ENCODE measurements at places on chromosomes 3 and 15. TPM values are rescaled to one million over a fixed set of nuclear protein-coding genes. Genes with fewer than 3 reads are reported as not detected.

DNA sequence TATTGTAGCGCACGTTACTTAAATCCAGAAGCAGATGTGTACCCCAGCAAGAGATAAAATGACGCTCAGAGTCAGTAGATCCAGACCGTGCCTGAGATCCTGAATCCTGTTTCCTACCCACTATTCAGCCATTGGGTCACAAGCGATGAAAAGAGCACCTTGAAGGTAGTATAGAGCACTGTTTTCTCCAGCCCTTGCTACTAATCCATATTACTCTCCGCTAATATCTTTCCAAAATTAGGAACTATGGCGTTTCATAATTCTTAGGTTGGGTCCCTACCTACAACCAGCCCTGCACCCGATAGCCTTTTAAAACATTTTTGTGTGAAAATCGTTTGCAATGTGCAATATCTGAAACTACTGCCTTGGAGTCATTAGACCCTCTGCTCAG lies 596 bp downstream of the BTD start:
- no peak for DNase-seq

- DNase-seq: peak; percentile 63
Observed at GRCh38 chr3:115040673-115041286, 106.3 kb downstream of the ZBTB20 start.

DNA sequence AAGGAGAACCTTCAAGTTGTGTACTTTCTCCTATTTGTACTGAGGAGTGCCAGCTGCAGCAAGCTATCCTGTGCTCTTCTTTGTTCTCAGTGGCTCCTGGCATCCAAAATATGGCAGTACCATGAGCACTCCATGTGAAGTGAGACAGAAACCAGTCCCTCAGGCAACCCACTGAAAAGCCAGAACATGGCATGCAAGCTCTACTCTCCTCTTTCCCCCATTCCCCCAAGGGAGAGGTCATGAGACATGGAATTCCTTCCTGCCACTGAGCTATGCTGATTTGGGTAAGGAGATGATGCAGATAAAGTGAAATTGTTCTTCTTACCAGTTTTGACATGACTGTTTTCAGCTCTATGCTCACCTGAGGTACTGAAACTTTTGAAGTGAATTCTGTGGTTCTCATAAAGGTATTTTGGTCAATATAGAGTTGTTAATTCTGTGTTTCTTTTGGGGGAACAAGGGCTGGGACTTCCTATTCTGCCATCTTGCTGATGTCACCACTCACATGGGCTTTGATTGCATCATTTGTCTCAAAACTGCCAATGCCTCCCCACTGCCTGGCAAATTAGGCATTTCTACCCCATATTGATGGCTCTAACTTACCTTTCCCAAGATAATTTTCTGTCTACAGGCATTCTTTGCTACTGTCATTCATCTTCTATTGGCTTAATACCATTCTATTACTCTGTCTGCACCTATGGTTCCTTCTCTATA lies 22.8 kb upstream of the CEP152 start:
- no peak for DNase-seq

TPRG1 gene
- 0.74 TPM for polyA plus RNA-seq

- DNase-seq: no peak
Observed at GRCh38 chr15:70186152-70186551, 88.4 kb upstream of the TLE3 start.

GRCh38 chr15:62913246-62913645 lies 129.3 kb upstream of the TPM1 start:
- DNase-seq: no peak

DNA sequence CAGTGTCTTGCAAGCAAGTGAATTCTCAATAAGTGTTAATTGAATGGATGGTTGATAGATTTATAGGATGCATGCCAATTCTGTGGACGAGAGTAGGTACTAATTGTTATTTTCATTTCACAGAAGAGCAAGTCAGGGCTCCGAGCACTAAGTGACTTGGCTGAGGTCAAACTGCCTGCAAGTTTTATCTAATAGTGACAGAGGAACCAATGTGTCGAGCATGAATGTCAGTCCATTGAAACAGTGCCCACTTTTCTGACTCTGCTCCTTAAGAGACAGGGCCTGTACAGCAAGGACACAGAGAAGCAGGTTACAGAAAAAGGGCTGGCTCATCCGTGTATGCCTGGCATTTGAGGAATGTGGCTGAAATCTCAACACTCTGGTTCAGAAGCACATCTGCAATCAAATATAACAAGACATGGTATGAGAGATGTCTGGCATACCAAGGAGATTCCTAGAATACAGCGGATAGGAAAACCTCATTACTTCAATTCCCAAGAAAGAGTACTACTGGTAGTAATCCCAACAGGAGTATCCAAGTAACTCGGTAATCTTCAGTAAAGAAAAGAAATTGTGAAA lies 6.0 kb upstream of the B3GNT5 start:
- DNase-seq: peak; percentile 63

- DNase-seq: no peak
Observed at GRCh38 chr15:58247855-58248842, 110.0 kb downstream of the AQP9 start.

PRTG gene
- 0.63 TPM for polyA plus RNA-seq

DNA sequence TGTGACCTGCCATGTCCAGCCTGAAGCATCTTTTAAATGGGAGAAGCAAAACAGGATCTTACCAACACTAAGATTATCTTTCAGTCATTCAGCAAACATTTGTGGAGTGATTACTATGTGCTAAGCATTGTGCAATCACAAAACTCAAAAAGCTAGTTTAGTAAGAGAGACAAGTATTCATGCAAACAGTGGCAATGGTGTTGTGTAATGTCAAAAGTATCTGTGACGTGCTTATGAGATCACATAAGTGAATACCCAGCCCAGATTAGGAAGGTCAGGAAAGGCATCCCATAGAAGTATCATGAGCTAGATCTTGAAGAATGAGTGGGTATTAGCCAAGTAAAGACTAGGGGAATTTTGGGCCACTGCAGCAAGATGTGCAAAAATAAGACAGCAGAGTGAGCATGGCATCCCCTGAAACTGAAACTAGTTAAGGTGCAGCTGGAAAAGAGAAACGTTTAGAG lies 32.1 kb downstream of the SEC62 start:
- DNase-seq: no peak

DNA sequence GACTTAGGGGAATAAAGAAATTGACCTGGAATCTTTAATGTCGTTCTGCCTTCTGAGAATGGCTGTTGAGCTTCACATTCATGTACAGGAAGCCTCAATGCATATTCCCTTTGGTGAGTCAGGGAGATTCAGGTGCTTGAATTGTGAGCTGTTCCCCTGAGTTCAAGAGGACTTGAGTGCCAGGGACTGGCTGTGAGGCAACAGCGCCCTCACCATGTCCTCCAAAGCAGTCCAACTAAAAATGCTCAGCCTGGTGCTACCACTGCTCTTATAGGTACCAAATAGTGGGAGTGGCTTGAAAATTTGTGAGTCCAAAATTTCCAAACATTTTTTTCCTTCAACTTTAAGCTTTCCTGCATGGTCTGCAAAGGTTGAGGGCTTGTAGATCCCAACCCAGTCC lies 54.1 kb downstream of the LEO1 start:
- peak; percentile 83 for DNase-seq

DNA sequence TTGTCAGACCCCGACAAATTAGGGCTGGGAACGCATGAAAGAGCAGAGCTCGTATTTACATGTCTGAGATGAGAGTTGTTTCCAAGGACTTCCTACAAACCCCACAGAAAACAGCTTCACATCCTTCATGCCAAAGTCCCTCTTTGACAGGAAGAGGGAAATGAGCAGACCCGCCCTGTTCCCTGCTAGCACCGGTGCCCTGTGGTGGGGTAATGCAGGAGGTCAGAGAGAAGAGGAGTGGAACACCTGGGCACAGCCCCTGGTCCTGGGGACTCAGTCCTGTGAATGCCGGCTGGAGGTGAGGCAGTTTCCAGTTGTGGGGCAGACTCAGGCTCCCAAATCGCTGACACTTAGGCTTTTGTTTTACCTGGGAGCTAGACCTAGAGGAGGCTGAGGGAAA lies 4.0 kb downstream of the PLA2G4D start:
- DNase-seq: no peak

GRCh38 chr15:66901336-66902100 lies 163.9 kb upstream of the SMAD3 start:
- DNase-seq: no peak

CTXND1 gene
- 0.05 TPM for polyA plus RNA-seq

- no peak for DNase-seq
Observed at GRCh38 chr3:75260-75659, 121.3 kb upstream of the CHL1 start.

ACVR2B gene
- 25.3 TPM for polyA plus RNA-seq

GRCh38 chr3:135125171-135125801 lies 330.2 kb downstream of the EPHB1 start:
- peak; percentile 77 for DNase-seq

DNA sequence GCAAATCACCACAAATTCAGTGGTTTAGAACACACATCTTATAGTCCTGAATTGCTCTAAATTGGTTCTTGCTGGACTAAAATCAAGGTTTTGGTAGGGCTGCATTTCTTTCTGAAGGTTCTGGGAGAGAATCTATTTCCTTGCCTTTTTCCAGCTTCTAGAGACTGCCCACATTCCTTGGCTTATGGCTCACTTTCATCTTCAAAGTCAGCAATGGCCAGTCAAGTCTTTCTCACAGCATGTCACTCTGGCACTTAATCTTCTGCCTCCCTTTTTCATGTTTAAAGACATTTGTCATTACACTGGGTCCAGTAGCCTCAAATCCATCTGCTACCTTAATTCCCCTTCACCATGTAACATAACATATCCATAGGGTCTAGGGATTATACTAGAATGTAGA lies 149.0 kb downstream of the NEK10 start:
- DNase-seq: peak; percentile 8

DNA sequence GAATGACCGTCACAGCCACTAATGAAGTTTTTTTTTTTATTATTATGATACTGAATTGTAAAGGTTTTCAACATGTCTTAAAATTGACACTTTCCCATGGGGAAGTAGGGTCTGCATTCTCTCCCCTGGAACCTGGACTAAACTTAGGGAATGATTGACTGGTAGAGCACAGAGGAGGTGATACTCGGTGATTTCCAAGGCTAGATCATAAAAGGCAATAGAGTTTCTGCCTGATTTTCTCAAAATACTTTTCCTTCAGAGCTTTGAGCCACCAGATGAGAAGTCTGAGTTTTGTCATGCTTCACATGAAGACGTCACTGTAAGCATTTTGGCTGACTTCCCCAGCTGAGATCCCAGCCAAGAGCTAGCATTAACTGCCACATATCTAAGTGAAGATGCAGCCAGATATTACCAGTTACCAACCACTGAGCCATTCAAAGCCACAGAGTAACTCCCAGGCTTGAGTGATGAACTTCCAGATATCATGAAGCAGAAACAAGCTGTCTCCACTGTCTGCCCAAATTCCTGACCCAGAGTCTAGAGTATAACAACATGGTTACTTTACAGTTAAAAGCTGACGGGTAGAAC lies 105.8 kb downstream of the LSAMP start:
- no peak for DNase-seq

GRCh38 chr3:149080011-149080698 lies 6.2 kb downstream of the HLTF start:
- no peak for DNase-seq

HGD gene
- polyA plus RNA-seq: not detected

AADACL2 gene
- not detected for polyA plus RNA-seq

PYGO1 gene
- 0.18 TPM for polyA plus RNA-seq

SCAMP5 gene
- 12.8 TPM for polyA plus RNA-seq

- peak; percentile 45 for DNase-seq
Observed at GRCh38 chr15:66411190-66411589, 24.5 kb downstream of the MAP2K1 start.

CCRL2 gene
- not detected for polyA plus RNA-seq

GRCh38 chr3:144482876-144483275 lies 511.3 kb downstream of the DIPK2A start:
- DNase-seq: no peak

DNA sequence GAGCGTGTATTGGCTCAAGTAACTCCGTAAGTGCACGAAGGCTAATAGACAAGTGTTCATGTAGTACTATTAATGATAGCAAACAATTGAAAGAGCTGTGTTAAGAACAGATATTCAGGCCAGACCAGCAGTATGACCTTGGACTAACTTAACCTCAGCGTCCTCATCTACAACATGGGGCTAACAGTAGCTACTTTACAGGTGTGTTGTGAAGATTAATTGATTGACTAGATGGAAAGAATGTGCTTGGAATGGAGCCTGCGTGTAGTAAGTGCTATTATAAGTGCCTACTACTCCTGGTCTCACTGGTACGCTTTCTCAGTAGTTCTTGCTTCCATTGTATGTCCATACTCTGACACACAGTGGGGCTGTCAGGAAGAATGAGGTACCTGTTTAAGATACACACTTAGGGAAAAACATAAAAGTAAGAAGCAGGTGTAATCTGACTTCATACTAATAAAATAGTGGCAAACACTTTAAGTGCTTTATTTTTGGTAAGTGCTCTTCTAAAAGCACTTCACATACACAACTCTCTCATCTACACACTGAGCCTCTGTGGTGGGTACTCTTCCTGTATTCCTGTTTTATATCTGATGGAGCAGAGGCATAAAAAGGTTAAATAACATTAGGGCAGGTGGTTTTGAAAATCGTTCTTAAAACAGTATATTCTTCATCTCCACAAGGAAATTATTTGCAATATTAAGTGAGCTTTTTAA lies 24.3 kb upstream of the FBXL22 start:
- no peak for DNase-seq

GRCh38 chr3:45554006-45554666 lies 40.4 kb upstream of the LIMD1 start:
- peak; percentile 47 for DNase-seq

DNA sequence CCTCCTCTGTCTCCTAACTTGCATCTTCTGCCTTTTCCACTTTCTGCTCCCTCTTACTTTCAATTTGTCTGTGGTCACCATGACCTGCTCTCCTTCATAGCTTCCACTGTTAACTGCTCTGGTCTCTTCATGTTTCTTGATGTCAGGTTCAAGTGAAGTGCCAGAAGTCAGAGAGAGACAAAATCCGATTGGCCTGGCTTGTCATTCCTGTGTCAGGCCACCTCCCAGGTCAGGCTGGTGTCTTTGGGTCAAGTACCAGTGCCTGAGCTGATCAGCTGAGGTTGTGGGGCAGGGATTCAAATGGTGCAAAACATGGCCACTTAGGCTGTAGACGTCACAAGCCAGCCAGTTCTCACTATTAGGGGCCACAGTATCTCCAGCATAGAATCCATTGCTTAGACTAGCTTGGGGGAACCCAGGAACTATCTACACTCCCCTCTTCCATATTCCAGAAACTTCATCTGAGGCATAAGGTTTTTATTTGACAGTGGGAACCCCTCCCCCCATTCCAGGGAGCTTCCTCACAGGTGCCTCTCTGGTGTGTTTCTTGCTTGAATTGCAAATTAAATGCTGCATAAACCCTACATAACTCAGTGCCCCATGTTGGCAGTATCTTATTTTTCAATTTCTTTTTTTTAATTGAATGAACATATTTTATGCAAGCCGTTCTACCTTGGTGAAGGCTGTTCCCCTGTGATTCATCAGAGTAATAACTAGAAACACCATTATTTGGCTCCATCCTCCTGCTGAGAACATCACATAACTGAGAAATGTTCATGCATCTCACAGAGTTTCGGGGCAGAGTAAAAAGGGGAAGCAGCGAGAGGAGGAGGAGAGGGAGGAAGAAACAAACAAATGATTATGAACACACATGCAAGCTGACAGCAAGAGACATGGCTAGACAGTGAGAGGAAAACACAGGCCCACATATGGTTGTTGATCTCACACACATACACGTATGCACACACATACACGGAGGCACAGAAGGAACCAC lies 175.8 kb downstream of the TLE3 start:
- DNase-seq: no peak

Measured in GM23338 (cell line).